IPS DF 19.7 (cell line): ENCODE measurements at places on chromosomes 12 and 14.

DNA sequence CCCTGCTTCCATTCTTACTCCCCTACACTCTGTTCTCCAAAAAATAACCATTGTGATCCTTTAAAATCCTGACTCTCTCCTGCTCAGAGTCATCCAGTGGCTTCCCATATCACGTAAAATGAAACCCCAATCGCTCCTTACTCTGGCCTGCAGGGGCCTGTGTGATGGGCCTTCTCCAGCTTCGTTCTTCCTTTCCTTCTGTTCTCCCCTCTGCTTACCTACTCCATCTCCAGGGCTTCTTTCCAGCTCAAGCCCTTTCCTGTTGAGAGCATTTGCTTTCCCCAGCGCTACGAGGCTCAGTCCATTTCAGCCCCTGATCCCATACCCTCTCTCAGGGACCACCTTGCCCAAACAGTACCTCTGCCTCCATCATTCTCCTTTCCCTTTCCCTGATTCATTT is 144.4 kb upstream of the ARHGAP5 start:
- DNase-seq, result no peak

- no peak for DNase-seq
These were observed 43.9 kb upstream of the AMN1 start for GRCh38 chr12:31772685-31773222.

- DNase-seq, result no peak
These were observed 76.2 kb upstream of the FRMD6 start for GRCh38 chr14:51575349-51576116.

DNA sequence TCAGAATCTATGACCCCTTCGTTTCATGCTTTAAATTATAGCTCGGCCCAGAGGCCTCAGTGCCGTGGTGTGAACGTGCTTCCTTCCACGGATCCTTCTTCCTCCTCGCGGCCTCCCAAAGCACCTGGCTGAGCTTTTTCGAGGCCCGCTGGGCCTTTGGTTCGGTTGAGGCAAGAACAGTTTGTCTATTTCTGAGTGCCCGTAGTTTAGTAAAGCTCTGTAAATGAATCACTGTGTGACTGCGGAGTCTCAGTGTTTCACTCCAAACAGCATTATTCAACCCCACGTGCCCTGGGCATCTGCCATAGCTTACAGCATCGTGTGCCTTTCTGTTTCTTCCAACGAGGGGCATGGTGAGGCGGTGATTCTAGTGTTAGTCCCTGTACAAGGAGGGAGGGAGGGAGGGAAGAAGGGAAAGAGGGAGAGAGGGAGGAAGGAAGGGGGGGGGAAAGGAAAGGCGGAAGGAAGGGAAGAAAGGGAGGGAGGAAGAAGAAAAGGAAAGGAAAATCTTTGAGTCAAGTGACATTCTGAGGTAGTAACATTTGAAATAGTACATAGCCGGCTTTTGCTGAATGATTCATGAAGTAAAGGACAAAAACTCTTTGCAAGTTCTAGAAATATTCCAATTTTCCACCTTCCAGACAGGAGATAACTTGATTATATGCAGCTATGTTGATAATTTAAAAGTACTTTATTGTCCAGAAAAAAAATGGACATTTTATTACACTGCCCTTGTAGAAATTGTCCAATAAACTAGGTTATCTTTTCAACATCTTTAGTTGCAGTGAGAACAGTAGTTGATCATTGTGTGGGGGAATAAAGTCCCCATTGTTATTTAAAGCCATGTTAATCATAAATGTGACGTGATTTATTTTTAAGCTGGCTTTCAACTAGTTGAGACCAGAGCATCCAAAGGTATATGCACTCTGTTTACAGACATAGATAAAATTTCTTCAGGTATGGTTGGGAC is 1.2 kb upstream of the TRIM9 start:
- DNase-seq, result no peak

- no peak for DNase-seq
These were observed 100.9 kb upstream of the PARP11 start for GRCh38 chr12:3973973-3974644.

DNA sequence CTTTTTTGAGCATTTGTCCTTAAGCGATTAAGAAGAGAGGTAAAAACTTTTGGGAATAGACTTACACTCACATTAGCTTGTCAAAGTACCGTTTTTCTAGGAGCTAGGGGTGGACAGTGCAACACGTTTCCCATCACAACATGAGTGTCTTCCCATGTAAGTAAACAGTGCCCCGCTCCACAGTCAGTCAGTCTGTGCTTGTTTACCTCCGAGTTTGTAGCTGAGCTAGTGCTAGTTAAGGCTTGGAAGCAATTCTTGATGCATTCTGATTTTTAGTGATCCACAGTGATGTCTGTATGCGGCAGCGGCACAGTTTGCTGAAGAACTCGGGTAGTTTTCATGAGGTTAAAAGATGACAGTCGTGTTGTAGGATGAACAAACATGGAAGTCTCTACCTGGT is 941 bp downstream of the ZDHHC17 start:
- DNase-seq, result no peak

DNA sequence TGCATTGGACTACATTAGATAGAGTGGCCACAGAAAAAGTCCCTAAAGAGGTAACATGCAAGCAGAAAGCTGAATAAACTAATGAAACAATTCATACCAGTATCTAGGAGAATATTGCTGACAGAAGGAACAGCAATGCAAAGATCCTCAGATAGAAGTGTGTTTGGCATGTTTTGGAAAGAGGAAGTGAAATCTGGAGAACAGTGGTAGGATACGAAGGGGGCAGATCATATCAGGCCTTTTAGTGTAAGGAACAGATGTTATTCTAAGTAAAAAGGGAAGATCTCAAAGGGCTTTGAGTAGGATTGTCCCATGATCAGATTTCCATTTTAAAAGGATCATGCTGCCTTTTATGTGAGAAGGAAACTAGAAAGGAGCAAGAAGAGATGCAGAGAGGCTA is 342.9 kb downstream of the PAWR start:
- DNase-seq, result no peak

- DNase-seq, result no peak
These were observed 49.1 kb downstream of the TMX1 start for GRCh38 chr14:51289169-51289568.

DNA sequence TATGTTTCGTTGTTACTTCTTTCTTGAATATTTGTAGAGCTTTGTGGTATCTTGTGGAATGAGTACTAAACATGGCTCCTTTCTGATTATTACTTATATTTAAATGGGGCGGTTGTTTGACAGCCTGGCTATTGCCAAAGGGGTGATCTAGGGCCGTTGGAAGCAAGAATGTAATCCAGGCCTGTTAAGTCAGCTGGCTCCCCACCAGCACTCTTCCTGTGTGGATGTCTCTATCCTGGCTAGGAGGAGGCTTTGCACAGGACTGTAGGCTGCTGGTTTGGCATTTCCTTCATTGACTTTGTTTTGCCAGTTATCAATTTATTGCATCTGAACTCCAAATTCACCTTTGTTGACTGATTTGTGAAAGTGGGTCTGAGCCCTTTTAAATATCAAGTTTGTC is 5.6 kb downstream of the FAM234B start:
- DNase-seq, result no peak

- no peak for DNase-seq
These were observed 198.9 kb downstream of the ADGRD1 start for GRCh38 chr12:131152587-131152986.

- DNase-seq, result no peak
These were observed 19.0 kb upstream of the RAB3IP start for GRCh38 chr12:69719336-69720316.

GRCh38 chr12:31749024-31749704 is 20.3 kb upstream of the AMN1 start:
- DNase-seq, result peak; percentile 96

- no peak for DNase-seq
These were observed 91.5 kb downstream of the UNC79 start for GRCh38 chr14:93522221-93522620.

DNA sequence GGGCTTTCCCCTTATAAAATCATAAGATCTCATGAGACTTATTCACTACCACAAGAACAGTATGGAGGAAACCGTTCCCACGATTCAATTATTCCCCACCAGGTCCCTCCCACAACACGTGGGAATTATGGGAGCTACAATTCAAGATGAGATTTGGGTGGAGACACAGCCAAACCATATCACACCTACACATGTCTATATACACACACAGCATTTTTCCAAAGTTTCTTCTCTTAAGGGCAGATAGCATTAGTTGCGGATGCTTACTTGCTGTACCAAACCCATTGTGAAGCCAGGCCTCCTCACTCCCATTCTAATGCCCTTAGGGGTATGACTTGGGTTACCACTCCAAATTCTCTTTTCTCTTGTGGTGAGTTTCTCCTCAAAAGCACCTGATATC is 104.1 kb upstream of the RAP1B start:
- DNase-seq, result no peak

GRCh38 chr14:100221533-100222223 is 17.3 kb upstream of the YY1 start:
- DNase-seq, result no peak

DNA sequence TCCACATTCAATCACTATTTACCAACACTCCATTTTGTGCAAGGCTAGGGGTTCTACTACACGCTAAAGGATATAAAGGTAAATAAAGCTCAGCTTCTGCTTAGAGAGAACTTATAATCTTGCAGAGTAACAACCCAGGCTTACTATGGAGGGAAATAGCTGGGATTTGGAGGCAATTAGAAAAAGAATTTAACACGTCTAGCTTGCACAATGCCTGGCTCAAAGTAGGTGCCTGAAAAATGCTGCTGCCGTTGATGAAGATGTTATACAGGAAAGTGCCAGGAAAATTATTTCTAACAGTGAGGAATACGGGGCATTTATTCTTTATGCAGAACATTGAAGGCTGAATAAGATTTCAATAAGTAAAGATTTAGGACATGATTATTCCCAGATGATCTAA is 214.2 kb downstream of the KITLG start:
- no peak for DNase-seq

DNA sequence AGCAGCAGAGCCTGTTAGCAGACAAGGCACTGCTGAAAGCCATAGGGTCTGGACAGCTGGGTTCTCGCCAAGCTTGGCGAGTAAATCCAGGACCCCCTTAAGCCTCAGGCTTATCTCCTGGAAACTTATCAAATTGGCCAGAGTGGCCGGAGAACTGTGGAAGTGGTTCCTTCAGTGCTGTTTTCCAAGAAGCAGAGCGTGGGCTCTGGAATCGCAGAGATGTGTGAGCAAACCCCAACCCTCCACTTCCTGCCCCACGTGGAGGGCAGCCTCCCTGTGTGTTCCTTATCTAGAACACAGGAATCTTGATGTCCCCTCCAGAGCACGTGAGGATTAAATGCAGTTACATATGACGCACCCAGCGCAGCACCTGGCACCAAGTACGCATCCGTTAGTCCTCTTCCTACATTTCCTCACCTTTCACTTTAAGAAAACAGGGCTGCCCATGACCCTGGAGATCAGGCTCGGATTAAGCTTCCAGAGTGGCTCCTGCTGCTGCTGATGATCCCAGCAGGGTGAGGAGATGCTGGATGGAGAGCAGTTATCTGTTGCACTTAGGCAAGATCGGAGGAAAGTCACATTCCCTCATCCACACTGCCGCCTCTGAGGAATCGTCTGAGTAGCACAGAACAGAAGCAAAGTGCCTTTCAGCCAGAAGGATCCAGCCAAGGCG is 35.0 kb downstream of the MMAB start:
- no peak for DNase-seq

GRCh38 chr14:53226553-53226952 is 73.4 kb upstream of the DDHD1 start:
- no peak for DNase-seq

DNA sequence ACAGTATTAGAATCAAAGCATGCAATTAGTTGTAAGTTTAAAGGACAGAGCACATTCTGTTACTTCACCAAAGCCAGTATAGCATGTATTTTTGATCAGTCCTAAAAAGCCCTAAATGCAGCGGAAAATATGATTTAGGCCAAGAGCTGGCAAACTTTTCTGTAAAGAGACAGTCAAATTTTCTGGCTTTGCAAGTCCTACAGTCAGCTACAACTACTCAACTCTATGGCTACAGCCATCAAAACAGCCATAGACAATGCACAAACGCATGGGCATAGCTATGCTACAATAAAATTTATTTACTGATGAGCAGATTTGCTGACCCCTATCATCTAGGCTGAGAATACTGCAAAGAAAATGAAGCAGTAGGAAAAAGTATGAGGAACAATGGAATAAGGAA is 52.9 kb downstream of the ATXN2 start:
- no peak for DNase-seq

DNA sequence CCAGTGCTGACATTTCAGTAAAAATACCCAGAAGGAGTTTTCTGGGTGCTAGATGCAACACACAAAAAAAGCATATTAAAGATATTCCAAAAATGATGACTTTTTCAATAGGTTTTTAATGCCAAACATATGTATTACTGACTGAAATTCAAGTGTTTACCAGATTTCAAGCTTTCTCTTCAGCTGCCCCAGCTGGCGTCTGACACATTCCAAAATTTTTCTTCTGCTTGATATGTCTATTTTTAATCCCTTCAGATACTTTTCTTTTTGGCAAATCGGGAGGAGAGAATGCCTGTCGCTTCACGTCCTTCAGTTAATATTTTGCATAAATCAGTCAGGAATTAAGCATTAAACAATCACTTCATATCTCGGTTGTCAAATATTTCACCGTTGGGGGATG is 7.1 kb upstream of the CCDC60 start:
- no peak for DNase-seq

- DNase-seq, result no peak
These were observed 238.8 kb downstream of the PPFIA2 start for GRCh38 chr12:81520064-81520945.

GRCh38 chr12:6753772-6754356 is 923 bp upstream of the MLF2 start:
- no peak for DNase-seq

DNA sequence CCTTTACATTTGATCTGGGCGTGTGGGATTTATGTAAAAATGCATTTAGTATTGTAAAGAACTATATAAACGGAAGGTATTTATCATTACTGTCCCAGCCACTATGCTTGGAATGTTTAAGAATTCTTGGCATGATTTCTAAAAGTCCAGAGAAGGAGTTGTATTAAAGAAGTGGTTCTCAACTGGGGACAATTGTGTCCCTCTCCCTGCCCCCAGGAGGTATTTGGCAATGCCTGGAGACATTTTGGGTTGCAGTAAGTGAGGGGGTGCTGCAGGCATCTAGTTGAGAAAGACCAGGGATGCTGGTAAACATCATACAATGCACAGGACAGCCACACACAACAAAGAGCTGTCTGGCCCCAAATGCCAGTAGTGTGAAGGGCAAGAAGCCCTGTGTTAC is 7.2 kb downstream of the SLC38A1 start:
- DNase-seq, result no peak

DNA sequence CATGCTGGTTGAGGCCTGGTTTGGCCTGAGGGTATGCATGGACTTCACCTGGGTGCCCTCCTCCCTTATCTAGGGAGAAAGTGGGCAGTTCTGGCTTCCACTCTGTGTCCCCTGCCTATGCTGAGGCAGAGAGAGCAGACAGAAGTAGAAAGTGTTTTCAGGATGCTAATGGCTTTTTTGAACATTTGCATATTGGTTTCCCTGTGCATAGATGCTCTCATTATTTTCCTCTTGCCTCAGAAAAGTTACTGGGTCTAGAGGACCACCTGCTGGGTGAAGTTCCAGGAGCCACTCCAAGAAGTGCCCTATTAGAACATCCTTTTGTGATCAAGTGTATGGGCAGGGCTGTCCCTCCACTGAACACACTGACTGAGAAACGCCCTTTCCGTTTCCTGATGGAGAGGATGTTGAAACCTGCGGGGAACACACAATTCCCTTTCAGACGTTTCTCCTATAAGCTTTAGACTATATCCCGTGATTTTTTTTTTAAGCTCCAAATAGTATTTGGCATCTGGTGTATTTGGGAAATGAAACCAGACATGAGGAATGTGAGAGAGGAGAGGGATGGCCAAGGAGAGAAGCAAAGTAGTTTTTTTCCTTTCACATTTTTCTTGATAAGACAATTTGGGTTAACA is 66.6 kb downstream of the DAAM1 start:
- DNase-seq, result no peak

GRCh38 chr12:66903782-66904396 is 225.0 kb upstream of the GRIP1 start:
- DNase-seq, result no peak
